Inflammatory macrophage (primary cell): ENCODE measurements at places on chromosomes 7 and 10.

DNA sequence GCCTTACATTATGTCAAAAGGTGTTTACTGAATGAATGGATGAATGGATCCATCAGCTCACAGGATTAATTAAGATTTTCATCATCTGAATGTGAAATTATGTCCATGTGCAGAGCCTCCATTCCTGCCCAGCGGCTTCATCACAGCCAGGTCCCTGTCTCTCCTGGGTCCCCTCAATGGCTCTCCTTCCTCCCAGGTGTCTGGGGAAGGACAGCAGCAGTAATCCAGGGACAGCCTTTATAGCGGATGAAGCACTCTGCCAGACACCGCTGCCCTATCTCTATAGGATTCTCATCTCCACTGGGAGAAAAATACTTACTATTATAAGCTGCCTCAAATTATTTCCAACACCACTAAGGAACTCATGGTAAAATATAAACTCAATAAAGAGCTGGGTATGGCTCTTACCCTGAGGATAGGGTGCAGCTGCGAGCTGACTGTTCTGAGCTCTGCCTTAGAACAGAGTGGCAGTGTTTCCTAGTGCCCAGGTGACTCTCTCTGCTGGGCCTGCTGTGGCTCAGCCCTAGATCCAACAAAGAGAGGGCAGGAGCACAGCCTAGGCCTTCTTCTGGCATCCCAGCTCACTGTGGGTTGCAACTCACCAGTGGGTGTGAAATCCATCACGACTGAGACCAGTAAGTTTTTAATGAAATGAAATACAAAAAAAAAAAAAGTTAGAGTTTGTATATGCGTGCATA is 38.3 kb downstream of the GPRIN2 start:
- no peak for DNase-seq

DNA sequence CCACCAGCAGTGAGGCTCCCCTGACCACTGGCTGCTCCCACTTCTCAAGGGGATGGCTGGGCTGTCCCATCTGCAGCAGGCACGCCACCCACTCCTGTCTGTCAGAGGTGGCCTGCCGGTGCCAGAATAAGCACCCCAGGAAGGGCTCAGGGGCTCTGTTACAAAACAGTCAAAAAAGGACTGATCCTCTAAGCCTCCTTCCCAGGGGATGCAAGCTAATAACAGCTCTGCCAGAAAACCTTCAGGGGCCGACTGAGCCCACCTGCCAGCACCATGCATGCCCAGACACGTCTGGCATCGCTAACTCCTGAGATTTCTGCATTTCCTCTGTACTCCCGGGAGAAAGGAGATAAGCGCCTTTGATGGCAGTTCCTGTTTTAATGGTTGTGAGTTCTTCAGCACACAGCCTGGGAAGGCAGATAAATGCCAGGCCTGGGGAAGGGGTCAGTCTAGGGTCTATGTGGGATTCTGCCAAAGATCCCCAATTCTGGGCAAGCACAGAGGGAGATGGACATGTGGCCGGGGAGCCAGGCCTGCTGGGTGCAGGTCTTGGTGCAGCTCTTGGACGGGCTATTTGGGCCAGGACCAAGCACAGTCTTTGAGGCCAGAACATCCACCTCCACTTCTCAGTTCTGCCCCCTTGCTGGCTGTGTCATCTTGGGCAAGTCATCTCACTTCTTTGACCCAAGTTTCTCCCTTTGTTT is 128.4 kb downstream of the ARHGAP22 start:
- DNase-seq: no peak

- no peak for DNase-seq
Observed at GRCh38 chr7:130091999-130092398, 21.7 kb downstream of the KLHDC10 start.

- no peak for DNase-seq
Observed at GRCh38 chr7:47247132-47247531, 334.8 kb downstream of the TNS3 start.

- no peak for DNase-seq
Observed at GRCh38 chr10:74433993-74434392, 283.0 kb downstream of the ADK start.

DNA sequence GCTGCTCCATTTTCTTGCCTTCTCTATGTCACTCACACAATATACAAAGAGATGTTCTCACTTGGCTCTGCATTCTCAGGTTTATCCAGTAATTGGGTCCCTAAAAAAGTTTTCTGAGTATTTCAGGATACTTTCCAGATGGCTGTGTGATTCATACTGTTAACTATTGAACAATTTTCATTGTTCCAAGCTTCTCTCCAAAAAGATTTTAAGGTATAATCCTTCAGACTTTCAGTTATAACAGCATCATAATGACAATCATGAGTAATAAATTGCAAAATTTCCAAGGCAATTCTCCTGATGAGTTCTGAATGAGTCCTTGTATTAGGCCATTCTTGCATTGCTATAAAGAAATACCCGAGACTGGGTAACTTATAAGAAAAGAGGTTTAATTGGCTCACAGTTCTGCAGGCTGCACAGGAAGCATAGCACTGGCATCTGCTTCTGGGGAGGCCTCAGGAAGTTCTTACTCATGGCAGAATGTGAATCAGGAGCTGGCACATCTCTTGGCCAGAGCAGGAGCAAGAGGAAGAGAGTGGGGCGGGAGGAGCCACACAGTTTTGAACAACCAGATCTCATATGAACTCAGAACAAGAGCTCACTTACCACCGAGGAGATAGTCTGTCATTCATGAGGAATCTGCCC is 148.1 kb downstream of the SLC16A9 start:
- DNase-seq: no peak

DNA sequence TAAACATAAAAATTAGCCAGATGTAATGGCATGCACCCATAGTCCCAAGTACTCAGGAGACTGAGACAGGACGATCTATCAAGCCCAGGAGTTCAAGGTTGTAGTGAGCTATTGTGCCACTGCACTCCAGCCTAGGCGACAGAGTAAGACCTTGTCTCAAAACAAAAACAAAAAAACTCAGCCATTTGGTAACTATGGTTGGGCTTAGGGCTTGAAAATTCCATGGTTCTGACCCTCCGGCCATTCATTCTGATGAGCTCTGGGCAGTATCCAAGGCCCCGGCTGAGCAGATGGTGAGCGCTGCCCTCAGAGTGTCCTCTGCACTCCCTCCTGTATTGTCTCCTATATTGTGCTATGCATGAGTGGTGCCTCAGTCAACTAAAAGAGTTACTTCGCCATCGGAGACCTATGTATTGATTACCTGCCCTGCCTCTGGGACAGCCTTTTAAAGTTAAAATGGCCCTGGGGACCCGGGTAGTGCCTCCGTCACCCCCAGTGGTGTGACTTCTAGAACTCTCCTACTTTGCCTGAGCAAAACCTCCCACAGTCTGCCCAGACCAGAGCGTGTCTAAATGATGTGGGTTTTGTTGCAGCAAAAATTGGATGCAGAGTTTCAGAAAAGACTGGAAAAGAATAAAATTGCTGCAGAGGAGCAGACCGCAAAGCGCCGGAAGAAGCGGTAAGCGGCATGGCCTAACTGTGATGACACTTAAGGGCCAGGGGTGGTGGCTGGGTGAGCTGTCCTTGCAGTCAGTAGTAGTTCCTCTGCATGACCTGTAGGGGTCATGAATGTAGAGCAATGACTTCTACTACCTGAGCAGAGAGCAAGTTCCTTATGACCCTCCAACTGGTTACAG is 8.1 kb downstream of the PRKRIP1 start:
- DNase-seq: peak; percentile 67

DNA sequence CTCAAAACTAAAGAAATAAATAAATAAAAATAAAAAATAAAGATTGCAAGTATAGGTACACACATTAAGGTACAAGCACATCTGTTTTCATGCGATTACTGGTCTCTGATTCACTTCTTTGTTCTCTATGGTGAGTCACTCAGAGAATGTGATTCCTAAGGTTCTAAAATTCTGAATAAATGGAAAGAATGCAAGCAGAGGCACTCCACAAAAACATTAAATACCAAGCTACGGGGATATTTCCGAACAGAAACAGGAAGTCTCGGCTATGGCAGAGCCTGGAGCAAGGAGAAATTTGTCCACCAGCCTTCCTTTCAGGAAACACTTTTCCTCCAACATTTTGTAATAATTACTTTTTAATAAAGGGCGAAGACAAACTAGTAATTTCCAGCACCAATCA is 1.4 kb downstream of the VOPP1 start:
- no peak for DNase-seq

- no peak for DNase-seq
Observed at GRCh38 chr10:5956146-5956936, 21.0 kb downstream of the IL15RA start.

DNA sequence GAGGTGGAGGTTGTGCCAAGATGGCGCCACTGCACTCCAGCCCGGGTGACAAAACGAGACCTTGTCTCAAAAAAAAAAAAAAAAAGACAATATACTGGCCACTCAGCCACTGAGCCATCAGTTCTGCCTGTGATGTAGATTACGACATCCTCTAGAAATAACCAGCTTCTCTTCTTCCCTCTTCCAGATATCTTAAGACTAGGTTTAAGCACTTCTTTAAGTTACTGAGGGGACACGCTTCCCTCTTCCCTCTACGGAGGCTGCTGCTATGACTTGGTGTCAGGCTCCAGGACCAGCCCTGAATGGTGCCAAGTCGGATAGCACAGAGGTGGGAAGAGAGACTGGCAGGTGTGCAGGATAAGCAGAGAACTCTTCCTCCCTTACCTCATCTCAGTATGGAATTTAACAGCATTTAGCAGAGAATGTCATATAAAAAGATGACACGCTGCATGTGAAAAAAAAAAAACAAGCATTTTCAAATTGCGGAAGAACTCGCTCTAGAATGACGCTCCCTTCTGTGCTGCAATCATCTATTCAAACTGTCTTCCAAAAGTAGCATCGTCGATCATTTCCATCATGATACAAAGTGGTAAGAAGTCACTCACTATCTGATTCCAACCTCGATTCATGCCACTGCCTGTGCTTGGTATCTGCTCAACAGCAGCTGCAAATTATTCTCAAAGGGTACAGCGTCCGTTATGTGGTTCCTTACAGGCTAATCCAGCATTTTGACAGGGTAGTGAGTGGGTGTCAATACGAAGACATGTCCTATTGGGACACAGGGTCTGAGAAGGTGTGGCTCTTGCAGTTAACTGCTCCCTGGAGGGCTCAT is 13.8 kb downstream of the DAGLB start:
- peak; percentile 85 for DNase-seq

DNA sequence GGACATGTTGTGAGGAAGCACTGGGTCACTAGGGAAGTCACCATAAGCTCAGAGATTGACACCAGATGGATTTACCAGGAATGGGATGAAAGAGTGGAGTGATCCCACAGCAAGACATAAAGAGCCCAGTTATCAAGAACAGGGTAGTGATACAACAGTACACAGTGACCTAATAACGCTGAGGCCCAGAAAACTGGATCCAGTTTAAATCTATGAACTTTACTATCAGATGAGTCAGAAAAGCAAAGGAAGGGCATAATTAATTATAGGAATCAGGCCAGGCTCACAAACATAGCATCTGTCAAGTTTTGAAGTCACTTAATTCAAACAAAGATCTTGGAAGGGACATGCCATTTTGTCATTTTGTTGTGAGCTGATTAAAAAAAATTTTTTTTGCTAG is 73.5 kb downstream of the LRRN3 start:
- DNase-seq: no peak

GRCh38 chr10:12103802-12104201 is 25.7 kb upstream of the SEC61A2 start:
- DNase-seq: peak; percentile 50

DNA sequence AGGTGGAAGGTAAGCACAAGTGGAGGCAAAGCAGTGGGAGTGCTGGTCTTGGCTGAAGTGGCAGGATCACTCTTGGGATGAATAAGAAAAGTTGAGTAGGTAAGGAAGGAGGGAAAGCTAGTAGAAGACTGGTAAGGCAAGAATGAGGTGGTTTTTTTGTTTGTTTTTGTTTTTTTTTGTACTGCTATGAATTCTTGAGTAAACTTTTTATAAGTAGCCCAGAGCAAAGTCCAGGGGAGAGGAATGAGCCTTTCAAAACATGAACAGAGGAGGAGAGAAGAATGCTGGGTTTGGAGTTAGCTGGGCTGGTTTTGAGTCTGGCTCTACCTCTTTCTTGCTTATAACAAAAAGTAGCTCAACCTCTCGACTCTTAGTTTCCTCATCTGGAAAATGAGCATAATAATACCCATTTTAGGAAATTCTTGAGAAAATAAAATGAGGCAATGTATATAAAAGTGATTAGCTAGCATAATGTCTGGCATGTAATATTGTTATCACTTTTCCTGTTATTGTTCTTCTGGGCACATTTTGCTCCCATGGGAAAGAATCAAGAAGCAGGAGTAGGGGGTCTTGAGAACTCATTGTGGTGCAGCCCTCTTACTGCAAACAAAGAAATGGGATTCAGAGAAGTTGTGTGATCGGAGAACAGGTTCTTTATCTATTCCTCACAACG is 24.1 kb upstream of the LRRC17 start:
- DNase-seq: no peak

- DNase-seq: no peak
Observed at GRCh38 chr7:45702751-45703150, 128.6 kb downstream of the ADCY1 start.

GRCh38 chr10:48343106-48343505 is 36.6 kb downstream of the MAPK8 start:
- no peak for DNase-seq

DNA sequence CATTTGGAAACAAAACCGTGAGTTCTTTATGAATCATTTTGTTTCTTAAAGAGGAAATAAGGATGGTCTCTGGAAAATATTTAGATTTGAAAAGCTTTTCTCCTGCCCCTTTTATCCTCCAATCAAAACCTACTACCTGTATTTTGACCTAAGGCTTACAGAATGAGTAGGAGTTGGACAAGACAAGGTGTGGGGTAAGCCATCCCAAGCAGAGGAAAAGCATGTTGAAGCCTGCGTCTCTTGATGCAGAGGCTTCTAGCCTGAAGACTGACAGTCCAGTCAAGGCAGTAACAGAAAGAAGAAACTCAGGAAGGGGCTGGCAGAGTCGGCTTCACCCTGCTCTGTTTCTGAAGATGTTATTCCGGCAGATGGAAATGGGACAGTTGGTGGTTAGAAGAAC is 551.1 kb downstream of the SORCS3 start:
- DNase-seq: no peak

- DNase-seq: no peak
Observed at GRCh38 chr7:111092406-111093236, 1.7 kb downstream of the LRRN3 start.

- DNase-seq: no peak
Observed at GRCh38 chr10:88131511-88132139, 268.2 kb downstream of the PTEN start.

GRCh38 chr7:7736671-7737070 is 18.3 kb upstream of the RPA3 start:
- no peak for DNase-seq

DNA sequence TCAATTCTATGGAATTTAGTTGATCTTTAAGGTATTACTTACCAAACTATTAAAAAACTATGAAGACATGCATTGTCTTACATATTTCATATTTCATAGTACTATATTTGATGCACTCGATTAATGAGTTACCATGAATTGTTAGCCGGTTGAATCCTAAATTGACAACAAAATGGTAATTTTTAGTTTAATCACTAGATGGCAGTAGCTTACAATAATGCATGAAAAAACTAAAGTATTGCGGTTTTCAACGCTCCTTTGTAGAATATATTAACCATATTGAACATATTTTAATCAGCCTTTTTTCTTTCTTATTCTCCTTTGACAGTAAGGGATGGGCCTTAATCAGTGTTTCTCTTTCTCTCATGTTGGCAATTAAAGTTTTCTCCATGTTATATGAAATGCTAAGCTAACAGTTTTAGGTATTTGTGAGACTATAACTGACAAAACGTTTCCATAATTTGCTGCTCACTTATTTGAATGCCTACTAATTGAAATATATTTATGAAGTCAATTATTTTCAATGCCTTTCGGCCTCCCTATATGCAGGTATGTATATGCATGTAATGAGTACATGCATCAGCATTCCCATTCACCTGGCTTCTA is 48.5 kb upstream of the ARL4A start:
- DNase-seq: peak; percentile 76

GRCh38 chr7:45591101-45591906 is 17.1 kb downstream of the ADCY1 start:
- DNase-seq: no peak
